Psoas muscle (tissue), 8 donors: ENCODE measurements at places on chromosomes 3 and 15. TPM values are rescaled to one million over a fixed set of nuclear protein-coding genes. Genes with fewer than 3 reads are reported as not detected.

GRCh38 chr3:8371085-8371551, 130.5 kb upstream of the LMCD1 start:
- no peak overlapping the region for H3K27ac ChIP-seq
- H3K4me1 ChIP-seq: no peaks in the 10 kb centered on the region
- no peaks in the 10 kb centered on the region for H3K27me3 ChIP-seq
- no peaks in the 10 kb centered on the region for H3K36me3 ChIP-seq
- DNase-seq: no peak

DNA sequence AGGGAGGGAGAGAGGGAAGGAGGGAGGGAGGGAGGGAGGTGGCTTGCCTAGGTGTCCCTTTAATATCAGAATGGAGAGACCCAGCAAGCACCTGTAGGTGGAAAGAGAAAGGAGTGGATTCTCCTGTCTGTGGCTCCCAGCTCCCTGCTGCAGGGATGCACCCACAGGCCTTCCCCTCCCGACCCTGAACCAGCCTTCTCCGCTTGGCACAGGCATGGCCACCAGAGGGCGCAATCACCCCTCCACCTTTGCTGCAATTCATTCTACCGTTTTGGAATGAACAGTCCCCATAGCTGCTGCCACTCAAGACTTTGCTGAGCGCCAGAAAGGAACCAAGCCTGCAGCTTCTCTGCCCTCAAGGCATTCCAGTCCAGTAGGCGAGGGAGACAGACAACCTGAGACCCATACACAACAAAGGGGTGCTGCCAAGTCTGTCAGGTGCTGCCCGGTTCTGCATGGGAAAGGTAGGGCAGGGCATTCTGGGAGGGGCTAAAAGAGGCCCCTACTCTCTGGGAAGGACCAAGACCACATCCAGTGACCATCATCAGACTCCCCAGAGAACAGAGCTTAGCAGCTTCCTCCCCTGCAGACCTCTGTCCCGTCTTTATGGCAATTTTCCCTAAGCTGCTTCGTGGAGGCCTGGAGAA, 4.9 kb downstream of the TLR9 start:
- peak; percentile 86 for DNase-seq
- no peak overlapping the region for H3K27ac ChIP-seq
- H3K4me3 ChIP-seq: no peak overlapping the region
- H3K4me1 ChIP-seq: peaks cover 25% of the 10 kb centered on the region

DNA sequence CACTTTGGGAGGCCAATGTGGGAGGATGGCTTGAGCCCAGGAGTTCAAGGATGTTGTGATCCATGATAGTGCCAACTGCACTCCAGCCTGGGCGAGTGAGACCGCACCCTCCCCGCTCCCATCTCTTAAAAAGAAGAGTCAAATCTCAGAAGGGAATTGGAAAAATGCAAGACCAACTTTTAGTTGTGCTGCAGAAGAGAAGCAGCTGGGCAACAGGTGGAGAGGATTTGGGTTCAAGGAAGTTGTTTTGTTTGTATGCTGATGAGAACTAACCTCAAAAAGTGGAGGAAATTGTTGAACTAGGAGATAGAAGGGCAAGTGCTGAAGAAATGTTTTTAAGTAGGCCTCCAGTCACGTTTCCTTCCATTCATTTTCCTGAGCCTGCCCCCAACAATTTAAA, 12.8 kb upstream of the PDCD7 start:
- DNase-seq: no peak
- peaks cover 42% of the 10 kb centered on the region for H3K36me3 ChIP-seq

Gene CLDN18
- not detected for total RNA-seq

Gene IGDCC3
- total RNA-seq: not detected
